Suppressor macrophage (primary cell): ENCODE measurements at places on chromosomes 2 and 18.

DNA sequence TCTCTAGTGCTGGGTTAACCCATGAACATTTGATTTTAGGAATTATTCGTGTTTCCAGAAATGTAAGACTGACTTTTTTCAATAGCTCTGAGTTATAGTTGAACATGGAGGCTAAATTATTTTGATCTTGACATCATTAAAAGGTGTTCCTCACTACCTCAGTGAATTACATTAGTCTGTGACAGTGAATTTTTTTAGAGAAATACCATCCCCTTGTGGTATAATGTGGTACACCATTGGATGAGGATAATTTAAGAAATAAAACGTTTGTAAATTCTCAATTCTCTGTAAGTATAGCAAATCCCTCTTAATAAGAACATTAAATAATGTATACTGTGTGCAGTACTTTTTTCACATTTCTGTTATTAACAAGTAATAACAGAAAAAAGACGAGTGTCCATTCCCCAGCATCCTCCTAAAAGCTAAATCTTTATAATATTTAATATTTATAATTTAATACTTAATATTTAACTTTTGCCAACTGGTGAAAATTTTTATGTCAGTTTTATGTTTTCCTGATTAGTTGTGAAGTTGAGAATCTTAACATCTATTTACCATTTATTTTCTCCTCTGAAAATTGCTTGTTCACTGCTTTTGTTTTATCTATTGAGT, 70.3 kb upstream of the CWC22 start:
- DNase-seq: no peak

DNA sequence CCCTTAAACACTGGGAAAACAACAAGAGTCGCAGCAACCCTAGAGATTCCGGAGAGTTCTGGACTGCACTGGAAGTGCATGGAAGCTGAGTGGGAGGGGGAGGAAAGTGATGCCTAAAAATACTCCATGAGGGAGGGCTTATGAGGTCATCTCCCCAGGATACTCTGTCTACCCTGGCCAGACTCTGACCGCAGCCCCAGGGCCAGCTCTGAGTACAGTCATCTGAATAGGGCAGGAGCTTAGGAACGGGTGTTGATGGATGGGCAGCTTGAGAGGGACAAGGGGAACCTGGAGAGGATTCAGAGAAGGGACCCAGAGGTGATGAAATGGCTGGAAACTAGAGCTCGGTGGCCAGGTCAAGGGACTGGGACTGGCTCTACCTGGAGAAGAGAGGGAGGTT, 79.3 kb upstream of the IGFBP5 start:
- no peak for DNase-seq

DNA sequence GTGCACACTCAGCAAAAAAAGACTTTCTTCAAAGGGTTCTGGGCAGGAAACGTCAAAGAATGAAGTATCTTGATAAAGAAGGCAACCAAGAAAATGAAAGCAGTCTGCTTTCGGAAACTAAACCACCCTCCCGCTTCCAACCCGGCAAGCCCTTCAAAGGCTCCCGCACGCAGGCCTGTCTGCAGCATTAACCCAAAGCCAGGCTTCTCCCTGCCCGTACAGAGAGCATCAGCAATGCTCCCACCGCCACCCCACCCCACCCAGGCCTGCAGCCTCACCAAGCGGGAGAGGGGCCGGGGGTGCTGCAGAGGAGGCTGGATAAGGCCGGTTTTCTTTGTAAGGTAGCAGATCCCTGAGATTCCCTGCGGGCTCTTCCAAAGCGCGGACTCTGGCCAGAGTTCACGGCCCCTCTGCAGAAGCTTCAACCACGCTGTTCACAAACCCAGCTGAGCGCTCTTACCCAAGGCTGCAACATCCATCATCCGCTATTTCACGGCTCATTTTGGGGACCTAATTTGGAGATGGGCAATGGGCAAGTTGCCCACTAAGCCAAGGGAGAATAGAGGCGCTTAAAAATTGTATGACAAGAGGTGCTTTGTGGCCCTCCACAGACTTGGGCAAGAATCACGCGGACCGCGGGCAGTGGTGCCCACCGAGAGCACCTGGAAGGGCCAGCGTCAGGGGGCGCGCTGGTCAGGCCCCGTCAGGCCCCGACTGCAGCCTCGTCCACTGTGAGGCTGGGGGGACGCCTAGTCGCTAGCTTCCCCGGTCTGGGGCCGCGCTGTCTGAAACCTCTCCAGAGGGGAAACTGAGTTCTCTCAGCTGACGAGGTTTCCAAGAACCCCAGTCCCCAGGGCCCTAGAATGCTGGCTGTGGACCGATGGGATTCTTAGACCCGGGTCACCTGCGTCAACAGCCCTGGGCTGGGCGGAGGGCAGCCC, 225.4 kb upstream of the ID2 start:
- DNase-seq: no peak

DNA sequence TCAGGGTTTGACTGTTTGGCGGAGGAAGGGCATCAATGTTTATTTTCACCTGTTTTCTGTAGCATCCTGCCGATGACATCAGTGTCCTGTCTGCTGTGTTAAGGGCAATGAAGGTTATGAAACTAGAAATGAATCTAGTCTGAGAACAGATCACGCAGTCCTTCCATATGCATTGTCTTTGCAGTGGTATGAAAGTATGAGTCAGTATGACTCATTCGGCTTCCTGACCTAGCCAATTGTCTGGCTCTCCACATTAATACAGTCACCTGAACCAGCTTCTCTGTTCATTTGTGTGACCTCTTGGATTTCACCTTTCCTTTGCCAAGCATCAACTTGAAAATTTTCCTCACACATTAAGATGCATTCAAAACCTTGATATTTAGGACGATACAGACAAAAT, 353.8 kb downstream of the RND3 start:
- DNase-seq: no peak

GRCh38 chr2:47003641-47004427, 88.2 kb upstream of the MCFD2 start:
- DNase-seq: no peak

GRCh38 chr18:48003426-48004349, 73.2 kb upstream of the SMAD2 start:
- DNase-seq: peak; percentile 77

DNA sequence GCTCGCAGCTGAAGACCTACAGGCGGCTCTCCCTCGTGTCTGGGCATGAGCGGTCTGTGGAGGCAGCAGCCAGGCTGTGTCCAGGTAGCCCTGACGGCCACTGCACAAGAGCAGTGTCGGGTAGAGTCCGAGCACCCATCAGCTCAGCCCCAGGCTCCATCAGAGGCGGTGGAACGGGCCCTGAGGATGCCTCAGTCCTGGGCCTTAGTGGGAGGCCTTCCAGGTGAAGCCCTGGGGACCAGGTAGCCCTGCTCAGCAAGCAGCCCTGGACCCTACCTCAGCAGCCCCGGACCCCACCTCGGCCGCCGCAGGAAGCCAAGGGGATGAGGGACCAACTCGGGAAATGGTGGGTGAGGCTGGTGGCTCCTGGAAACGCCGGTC, 21.3 kb upstream of the KLF11 start:
- DNase-seq: no peak
